ENCODE measurements at places on chromosomes 5 and 9.

- DNase-seq: no peak
Observed at GRCh38 chr5:6159832-6160430, 218.4 kb downstream of the MED10 start.

DNA sequence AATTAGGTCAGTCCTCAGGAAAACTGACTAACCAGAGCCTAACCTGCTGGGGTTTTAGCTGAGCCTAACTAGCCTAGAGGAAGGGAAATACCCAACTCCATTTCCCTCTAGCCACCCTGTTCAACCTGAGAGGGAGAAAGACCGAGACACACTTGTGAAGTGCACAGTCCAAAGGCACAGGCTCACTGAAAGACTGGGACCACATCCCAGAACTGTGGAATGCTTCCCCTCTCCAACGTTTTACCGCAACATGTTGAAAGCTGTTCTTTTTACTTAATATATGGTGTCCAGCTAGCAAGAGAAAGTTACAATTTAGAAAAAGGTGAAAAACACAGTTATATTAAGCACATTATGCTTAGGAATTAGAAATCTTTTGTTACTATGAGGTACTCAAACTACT, 76.8 kb upstream of the SIMC1 start:
- no peak for DNase-seq

DNA sequence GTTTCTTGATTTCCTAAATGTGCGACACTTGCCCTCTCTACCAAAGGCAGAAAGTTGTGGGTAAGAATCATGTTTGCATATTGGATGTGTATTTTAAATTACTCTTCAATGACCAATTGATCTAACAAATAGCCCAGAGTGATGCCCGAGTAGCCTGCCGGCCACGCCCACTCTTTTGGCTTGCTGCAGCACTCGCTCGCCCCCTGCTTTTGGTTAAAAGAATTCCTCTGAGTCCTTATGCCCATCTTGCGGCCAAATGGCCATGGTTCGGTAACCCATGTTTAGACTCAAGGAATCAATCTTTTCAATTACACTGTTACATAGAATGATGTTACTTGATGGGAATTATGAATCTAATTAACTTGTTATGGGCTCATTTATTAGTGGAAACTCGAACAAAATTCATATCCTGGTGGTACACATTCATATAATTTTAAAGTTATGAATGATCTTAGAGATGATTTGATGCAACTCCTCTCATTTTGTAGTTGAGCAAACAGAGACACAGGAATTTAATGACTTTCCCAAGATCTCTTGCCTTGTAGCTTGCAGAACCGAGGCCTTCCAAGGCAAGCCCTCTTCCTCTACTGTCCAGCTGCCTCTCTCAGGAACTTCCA, 36.5 kb downstream of the PPIC start:
- DNase-seq: no peak

GRCh38 chr5:131756942-131757341, 39.9 kb downstream of the FNIP1 start:
- DNase-seq: no peak

GRCh38 chr9:108634672-108635462, 220.9 kb downstream of the ACTL7B start:
- DNase-seq: no peak

DNA sequence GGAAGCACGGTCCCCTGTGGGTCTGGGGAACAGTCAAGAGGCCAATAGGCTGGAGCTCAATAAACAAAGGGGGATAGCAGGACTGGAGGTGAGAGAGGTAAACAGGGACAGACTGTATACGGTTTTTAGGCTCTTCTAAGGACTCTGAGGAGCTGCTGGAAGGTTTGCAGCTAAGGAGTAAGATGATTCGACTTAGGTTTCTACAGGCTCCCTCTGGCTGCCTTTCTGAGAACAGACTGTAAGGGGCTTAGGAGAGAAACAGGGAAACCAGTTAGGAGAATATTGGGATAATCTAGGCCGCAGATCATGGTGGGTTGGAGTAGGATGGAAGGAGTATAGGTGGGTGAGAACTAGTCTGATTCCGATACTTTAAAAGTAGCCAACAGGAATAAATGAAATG, 10.4 kb downstream of the CDK5RAP2 start:
- DNase-seq: no peak

DNA sequence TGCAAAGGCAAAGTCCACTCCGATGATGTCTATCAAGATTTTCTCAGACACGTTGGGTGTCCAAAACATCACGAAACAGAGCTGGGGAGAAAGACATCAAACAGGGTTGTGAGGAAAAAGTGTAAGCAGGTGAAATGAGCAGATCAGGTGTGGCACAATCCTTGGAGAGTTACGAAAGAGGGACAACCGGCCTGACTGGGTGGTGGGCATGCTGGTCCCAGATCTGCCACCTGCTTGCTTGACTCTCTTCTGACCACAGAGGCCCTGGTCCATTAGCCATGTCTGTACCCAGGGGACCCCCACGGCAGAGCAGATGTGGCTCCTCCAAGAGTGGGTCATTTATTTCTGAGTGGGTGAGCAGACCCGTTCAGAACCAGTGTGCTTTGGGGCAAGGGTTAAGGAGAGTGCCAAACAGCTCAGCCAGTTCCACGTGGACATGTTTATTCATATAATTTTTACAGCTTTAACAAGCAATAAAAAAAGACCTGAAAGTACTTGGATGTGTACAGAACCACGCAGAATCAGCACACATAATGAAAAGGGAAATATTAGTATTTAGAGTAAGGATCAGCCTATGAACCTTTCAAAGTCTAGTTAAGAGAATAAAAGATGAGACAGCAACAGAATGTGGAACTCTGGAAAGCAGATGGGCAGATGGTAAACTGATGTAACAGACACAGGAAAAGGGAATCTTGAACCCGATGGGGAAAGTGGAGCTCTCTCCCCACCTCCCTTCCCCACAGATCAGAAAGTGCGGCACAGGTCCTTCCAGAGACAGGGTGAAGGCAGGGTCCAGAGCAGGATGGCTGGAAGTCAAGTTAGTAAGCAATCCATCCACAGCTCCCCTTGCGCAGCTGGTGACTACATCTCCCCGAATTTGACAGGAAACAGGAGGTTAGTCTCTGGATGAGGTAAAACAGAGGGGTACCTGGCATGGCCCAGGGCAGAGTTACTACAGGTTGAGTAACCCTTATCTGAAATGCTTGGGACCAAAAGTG, 52.5 kb downstream of the OTULIN start:
- no peak for DNase-seq

- no peak for DNase-seq
Observed at GRCh38 chr5:33411498-33411897, 29.3 kb upstream of the TARS1 start.

- no peak for DNase-seq
Observed at GRCh38 chr5:132058646-132059042, 1.8 kb upstream of the IL3 start.

GRCh38 chr5:124461157-124461556, 285.3 kb downstream of the ZNF608 start:
- DNase-seq: no peak

- no peak for DNase-seq
Observed at GRCh38 chr5:41995193-41995592, 70.1 kb downstream of the FBXO4 start.

DNA sequence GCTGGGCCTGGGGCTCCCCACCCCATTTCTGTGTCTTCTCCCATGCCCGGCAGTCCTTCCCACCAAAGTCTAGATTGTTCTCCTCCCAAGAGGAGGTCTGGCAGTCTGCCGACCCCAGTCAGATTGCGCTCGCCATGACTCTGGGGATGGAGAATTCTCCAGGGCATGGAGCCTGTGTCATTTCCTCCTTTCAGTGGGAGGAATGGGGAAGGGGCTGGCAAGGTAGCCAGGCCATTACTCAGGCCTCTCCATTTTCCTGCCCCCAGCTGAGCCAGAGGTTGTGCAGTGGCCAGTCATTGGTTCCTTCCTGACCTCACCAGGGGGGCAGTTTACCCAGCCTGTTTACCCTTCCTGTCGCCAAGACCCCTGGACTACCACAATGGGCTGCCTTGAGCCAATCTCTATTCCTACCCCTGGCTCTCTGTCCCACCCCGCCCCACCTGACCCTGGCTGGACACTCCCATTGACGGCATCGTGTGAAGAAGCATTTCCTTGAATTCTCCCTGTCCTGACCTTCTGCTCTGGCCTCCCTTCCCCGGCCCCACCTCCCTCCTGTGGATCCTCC, 628 bp downstream of the SYNPO start:
- no peak for DNase-seq

DNA sequence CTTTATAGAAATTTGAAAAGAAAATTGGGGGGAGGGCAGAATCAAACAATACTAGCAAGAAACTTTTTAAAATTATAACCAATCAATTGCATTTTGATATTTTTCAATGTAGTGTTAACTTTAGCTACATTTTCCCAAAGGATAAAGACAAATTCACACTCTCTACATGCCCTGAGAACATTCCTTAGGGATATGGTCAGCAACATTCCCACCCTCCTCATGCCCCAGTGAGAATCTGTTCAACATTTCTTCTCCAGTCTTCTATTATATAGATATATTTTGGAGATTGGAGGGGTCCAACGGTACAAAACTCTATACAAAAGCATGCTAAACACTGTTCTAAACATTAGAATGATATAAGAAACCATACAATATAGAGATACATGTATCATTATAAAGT, 11.6 kb upstream of the PRR16 start:
- DNase-seq: no peak
